ENCODE measurements at places on chromosomes 7 and 10.
A peak's percentile ranks its signal among the peaks of the same experiment; 100 is the strongest.

GRCh38 chr10:62732841-62733653, 71.5 kb upstream of the ADO start:
- peak; percentile 63 for DNase-seq

GRCh38 chr7:14714161-14714728, 188.3 kb downstream of the DGKB start:
- DNase-seq: no peak

GRCh38 chr7:80309971-80310549, 175.4 kb downstream of the GNAI1 start:
- DNase-seq: no peak

- no peak for DNase-seq
These were observed 29.0 kb upstream of the BMS1 start for GRCh38 chr10:42753507-42754154.

DNA sequence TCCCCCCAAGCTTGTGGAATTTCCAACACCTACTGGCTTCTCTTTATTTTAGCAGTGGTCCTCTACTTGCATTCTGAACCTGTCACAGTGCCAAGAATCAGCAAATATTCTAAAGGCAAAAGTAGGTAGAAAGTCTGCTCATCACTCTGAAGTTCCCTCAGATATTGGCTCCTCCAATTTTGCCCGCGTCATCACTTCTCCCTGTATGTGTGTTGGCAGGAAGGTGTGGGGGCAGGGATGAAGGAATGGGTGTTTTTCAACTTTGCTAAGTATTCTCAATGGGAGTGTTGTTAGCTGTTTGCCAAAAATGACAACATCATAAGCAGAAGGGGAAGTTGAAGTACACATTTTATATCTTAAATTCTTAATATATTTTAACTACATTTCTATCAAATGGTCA, 226.2 kb downstream of the POLR1F start:
- DNase-seq: no peak

GRCh38 chr7:131893631-131894340, 337.4 kb upstream of the PODXL start:
- no peak for DNase-seq

GRCh38 chr10:97144297-97144696, 41.5 kb downstream of the SLIT1 start:
- DNase-seq: no peak

DNA sequence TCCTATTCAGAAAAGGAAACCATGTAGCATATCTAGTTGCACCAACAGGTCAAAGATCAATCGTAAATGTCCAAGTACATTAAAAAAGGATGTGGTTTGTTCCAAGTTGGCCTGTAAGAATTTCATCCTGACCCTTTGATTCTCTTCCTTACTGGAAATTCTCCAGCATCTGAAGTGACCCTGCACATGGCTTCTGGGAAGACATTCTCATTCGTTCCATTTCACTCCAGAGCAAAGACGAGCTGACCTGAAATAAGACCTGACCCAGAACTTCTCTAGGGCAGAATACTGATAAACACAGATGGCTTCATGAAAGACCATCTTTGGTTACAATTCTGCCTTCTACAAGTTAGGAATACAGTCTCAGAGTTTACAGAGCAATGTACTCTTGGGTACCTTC, 39.8 kb downstream of the ASB4 start:
- DNase-seq: no peak

- no peak for DNase-seq
These were observed 33.0 kb upstream of the AGR3 start for GRCh38 chr7:16914771-16915170.

DNA sequence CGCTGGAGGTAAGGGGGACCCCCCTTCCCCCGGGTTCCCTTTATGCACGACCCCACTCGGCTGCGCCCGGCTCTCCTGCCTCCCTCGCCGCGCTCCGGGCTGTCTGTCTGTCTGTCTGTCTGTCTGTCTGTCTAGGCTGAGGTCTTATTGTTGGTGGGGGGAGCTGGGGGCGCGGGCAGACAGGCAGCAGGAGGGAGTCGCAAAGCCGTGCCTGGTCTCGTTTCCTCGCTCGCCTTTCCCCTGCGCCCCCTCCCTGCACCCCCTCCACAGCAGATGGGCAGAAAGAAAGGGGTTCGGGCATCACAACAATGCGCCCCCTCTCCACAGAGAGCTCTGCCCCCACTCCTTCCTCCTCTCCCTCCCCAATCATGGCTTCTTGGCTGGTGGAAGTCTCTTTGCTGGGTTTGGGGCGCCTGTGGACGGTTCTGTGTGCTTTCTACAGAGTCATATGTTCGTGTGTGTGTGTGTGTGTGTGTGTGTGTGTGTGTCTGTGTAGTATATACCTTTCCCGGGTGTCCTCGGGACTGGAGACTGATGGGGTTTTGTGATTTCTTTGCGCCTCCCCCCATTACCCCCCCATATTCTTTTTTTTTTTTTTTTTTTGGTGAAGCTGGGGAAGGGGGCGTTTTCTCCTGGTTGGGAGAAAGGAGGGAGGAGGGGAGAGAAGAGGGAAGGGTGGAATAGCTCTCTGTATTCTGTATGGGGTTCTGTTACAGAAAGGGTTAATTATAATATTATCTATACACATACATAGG, 1.9 kb downstream of the AUTS2 start:
- DNase-seq: no peak

GRCh38 chr7:815284-816216, 16.7 kb upstream of the SUN1 start:
- DNase-seq: peak; percentile 18

- DNase-seq: no peak
These were observed 265.9 kb upstream of the NRP1 start for GRCh38 chr10:33600381-33600780.

DNA sequence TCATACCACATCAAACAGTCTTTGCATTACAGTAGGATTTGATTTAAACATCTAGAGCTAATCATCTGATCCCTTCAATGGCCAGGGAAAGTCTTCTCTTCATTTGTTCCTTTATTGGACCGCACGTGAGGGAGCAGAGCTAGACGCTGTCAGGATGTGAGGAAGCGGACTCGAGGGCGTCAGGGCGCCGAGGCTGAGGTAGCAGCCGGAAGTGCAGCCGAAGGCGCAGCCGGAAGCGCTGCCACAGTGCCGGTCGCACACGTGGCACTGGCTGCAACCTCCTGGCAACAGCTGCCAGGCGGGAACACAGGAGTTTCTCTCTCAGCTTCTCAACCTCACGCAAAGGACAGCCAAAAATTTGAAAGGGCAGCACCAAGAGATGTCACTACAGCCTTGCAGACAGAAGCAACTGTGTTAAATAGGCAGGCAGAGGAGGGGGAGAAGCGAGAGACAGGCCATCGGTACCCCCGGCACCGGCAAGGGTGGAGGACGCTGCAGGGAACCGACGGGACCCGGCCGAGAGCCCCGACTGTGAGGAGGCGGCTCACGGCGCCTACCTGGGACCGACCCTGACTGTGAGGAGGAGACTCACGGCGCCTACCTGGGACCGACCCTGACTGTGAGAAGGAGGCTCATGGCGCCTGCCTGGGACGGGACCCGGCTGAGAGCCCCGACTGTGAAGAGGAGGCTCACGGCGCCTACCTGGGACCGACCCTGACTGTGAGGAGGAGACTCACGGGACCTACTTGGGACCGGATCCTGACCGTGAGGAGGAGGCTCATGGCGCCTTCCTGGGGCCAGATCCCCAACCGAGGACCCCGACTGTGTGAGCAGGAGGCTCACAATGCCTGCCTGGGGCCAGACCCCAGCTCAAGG, 32.3 kb downstream of the VIPR2 start:
- DNase-seq: no peak

GRCh38 chr10:5543623-5544022, 18.9 kb downstream of the CALML3 start:
- no peak for DNase-seq

- DNase-seq: no peak
These were observed 279.1 kb downstream of the PHF14 start for GRCh38 chr7:11252705-11253272.

GRCh38 chr7:84195295-84196060, 889 bp upstream of the SEMA3A start:
- DNase-seq: no peak

DNA sequence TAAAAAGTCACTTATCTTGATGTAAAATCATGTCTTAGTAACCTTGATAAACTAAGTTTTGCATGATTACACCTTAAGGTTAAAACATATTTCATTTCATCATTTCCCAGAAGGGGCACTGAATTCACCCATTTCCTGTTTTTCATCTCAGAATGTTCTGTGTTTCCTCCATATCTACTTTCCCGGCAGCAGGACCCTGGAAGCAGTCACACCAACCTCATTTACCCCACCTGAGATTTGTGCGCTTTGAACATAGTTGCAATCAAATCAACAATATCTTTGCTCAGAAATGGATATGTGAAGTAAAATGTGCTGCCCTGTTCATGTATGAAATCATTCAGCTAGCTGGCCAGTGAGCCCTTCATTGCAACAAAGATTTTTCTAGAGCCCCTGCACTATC, 46.8 kb downstream of the IKZF1 start:
- no peak for DNase-seq

DNA sequence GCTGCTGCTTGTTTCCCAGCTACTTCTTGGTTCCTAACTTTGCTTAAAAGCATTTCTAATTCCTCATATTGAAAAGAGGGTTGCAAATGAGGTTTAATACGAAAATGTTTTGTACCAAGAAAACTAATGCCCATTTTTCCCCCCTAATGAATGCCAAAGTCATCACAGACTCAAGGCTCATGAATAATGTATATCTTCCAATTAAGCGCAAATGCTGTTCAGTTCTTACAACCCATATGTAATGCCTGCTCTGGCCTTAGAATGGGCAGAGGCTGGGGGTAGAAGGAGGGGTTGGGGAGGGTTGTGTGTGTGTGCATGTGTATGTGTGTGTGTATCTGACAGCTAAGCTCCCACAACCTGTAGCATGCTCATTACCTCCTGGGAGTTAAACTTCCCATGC, 901.7 kb downstream of the KCNMA1 start:
- no peak for DNase-seq

DNA sequence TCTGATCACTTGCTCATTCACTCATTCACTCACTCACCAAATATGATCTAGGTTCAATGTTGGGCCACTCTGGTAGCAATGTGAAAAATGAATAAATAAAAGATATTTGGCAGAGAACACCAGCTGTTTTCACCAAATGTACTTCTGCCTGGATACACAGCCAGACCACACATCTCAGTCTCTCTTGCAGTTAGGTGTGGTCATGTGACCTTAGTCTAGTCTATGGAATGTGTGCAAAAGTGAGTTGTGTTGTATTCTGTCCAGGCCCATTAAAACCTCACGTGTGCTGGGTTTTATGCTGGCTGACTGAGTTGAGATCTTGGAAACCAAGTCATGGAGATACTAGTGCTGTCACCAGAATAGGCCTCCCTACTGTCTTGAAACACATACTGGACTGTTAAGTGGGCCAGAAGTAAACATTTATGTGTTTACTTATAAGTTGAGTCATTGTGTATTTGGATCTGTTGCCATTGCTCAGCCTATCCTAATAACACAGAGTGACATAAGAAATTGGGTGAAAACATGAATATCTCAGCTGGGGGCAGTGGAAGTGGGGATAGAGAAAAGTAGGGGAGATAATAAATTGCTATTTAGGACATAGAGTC, 145.5 kb downstream of the PTEN start:
- no peak for DNase-seq

DNA sequence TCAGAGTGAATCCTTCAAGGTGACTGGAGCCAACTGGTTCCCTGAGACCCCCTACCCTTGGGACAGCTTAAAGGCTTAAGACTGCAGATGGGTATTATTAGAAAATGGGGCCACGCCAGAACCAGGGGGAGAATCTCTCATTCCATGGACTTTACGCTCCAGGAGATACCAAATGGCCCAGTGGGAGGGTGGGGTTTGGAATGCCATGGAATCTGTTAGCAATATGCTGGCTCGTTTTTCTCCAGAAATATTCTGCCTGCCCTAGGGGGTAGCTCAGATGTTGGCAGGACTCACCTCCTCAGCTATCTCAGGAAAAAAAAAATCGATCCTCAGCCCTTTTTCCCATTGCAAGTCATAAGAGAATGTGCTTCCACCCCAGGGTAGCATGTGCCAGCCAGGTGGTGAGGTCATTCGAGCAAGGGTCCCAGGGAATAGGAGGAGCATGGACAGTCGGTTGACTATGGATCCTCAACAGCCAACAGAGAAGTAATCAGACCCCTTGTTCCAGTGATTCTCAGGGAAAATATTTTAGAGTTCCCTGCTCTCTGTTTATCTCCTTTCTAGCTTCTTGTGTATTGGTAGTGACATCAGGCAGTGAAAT, 22.9 kb downstream of the SVIL start:
- DNase-seq: no peak

GRCh38 chr7:4144172-4144701, 537.9 kb upstream of the FOXK1 start:
- no peak for DNase-seq

GRCh38 chr10:1737222-1738061, at the start of gene ADARB2:
Gene ADARB2, minus strand, starts transcription at chr10:1737525.
- DNase-seq: peak; percentile 14

GRCh38 chr10:42697926-42698325, 59.6 kb upstream of the ZNF33B start:
- DNase-seq: no peak

GRCh38 chr7:44052771-44053365, 8.4 kb downstream of the DBNL start:
- no peak for DNase-seq

DNA sequence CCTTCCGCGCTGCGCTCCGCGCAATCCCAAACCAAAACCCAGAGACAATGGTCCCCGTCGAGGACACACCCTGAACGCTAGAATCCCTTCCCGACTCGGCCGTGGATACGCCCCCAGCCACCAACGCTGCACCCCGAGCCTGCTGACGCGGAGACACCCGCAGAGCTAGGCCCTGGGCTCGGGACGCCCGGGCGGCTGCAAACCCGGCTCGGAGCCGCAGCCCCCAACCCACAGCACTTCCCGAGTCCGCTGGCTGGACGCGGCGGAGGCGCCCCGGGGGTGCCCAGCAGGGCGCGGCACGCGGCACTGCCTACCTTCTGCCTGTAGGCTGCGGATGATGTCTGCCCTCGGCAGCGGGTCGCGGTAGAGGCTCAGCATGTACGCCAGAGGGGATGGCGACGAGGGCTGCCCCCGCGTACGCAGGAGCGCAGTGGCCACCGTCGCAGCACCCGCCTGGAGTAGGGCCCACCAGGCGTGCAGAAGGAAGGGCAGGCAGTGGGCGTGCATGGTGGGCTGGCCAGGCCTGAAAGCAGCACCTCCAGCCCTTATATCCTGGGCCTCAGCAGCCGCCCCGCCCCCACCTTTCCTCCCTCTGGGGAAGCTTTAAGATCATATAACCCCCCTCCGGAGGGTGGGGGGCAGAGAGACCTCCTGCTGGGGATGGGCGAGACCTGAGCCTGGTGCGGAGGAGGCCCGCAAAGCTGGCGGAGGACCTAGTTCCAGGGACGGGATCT, at the start of gene NODAL:
TSS of gene NODAL (minus strand) at position 521 of the 734 bp plus-strand sequence. CDS start at position 507, 14 bp downstream.
- no peak for DNase-seq

- DNase-seq: no peak
These were observed 32.6 kb downstream of the CHST3 start for GRCh38 chr10:71996592-71997371.

DNA sequence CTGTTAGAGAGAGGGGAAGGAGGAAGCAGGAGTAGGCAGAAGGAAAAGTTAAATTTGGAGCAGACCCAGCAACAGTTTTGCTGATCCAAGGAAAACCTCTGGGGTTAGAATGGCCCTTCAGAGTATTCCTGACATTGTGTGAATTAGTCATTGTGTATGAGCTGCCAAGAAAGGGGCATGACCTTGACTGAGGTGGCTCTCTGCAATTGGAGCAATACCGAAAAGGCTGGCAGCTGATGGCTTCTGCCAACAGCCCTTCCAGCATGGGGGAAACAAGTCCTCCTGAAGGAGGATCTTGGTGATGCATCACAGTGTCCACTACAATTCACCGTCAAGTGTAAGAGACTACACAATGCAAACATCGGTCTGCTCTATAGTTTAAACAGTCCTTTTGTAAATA, 20.6 kb upstream of the WASL start:
- no peak for DNase-seq
